Activated CD4-positive, alpha-beta T cell treated with anti-CD3 and anti-CD28 coated beads, Interleukin-2, amount 10 ng/mL, durations not matched to agents 7 days and 5 days (primary cell): ENCODE measurements at places on chromosomes 3 and 15.

DNA sequence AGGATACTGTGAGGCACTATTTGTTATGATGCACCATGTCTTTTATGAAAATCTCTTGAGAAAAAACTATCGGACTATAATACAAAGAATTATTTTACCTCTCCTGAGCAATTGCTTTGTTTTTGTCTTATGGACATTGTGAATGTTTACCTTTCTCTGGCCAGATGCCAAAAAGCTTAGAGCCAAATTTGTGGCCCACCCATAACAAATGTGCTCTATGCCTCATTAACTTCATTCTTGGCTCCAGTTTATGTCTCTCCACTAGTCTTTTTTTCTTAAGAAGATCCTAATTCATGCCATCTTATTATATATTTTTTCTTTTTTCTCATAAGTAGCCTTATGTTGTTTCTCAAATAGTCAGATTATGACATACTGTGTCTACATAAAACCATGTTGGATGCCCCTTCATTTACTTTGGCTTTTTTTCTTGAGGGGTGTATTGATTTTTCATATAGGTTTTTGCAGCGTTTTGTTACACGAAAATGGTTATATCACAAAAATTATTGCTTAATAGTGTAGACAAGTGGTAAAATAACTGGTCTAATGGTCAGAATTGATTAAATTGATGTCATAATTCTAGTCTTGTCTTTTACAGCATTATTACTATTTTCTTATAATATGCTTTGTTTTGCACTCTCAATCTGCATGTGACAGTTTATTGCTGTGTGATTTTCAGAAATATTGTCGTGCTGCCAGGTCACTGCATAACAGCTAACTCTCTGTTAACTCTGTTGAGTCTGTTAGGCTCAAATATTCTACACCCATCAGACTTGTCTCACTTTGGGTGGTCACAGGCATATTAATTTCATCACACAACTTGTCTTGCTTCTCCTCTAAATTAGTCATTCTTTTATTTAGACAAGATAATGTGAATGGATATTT, 18.2 kb downstream of the SENP8 start:
- no peak for DNase-seq

GRCh38 chr3:56902468-56903160, 100.9 kb upstream of the ARHGEF3 start:
- no peak for DNase-seq

- DNase-seq: no peak
Observed at GRCh38 chr3:114361391-114361790, 67.6 kb downstream of the TIGIT start.

DNA sequence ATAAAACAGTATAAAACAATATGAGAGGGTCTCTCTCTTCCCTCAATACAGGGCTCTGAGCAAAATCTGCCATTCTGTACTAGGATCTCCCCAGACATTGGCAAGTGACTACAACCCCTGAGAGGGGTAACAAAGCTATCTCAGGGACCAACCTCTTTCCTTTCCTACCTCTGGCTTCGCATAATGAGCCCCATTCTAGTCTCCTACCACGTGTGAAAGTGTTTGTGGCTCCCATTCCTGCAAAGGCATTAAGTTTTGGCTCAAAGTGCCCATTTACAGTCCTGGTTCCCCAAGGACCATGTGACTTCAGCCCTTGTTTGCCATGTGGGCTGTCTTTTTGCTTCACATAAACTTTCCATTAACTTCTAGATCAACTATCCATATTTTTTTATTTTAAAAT, 46.4 kb downstream of the SCN11A start:
- no peak for DNase-seq

DNA sequence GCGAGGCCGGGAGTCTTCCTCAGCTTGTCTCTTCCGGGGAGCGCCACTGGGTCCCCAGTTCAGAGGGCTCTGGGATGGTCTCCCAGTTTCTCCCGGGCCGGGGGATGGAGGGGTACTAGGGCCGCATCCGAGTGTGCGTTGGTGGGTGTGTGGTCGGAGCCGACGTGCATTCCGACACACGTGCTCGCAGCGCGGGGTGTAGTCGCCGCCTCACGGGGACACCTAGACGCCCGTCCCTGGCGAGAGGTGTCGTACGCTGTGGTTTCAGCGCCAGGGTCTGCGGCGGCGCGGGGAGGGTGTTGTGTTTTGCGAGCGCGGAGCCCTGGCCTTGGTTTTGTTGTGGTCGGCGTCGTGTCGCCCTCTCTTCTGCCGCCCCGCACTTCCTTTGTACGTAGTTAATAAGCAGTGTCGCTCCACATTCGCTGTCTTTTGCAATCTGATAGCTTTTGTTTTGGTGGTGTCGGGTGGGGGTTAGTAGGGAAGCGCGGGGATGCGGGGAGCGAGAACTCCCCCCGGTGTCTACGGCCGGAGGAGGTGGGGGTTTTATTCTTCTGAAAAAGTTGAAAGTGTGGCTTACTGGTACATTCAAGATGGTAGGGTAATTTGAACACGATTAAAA, 2.2 kb downstream of the IGF1R start:
- DNase-seq: peak; percentile 51

DNA sequence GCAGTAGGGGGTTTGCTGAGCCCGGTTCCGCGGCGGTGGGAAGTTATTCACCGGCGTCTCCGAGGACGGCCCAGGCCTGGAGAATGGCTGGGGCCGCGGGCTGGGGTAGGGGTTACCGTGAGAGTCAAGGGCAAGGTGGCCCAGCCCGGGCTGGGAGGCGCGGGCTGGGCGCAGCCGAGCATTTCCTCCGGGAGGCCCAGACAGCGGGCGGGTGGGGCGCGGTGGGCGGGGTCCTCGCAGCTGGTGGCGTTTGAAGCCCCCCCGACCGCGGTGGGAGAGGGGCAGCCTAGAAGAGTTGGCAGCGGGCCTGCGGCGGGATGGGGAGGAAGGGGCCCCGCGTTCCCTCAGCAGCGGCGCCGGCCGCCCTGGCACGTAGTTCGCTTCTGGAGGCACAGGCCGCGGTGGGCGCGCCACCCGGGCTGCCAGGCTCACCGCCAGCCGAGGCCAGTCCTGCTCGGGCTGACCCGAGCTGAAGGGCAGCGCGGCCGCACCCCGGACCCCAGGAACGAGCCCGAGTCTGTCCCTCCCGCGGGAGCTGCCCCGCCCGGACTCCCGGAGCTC, 960 bp upstream of the KLF13 start:
- DNase-seq: peak; percentile 62

- no peak for DNase-seq
Observed at GRCh38 chr3:66015841-66016240, 22.9 kb downstream of the MAGI1 start.

DNA sequence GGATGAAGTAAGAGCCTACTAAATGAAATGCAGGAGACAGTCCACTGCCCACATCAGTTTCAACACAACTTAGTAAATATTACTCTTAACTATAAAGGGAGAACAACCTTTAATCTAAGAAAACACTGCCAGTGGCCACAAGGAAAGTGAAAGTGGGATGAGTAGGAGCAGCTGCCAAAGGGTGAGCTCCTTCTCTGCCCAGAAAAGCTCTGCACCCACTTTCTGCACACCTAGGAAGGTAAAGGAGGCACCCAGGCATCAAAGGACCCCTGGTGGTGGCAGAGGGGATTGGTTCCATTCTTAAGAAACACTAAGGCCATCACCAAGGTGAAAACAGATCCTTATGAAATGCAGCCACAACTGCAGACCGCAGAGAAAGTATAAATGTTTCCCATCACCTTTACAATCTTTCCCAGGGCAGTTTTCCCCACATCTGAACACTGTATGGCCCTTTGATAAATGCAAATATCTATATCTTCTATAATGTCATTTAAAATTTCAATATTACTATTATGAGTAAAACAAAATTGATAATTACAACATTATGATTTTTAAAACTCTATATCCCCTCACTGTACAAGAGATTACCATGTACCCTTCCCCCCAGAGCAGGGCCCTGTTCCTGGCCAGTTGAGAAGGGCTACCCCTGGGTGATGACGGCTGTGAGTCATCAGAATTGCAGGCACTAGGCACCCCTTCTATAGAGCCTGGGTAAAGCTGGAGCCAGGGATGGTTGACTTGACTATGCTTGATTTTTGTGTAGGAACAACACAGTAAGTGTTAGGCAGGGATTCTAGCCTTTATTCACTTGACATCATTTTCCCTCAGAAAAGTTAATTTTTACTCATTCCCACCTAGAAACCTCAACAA, 92.0 kb downstream of the SNRK start:
- DNase-seq: peak; percentile 81

GRCh38 chr3:123336001-123336400, 112.9 kb downstream of the ADCY5 start:
- no peak for DNase-seq

GRCh38 chr3:153658136-153658535, 463.1 kb upstream of the ARHGEF26 start:
- DNase-seq: no peak

GRCh38 chr3:178036451-178037144, 499.6 kb upstream of the KCNMB2 start:
- DNase-seq: no peak

DNA sequence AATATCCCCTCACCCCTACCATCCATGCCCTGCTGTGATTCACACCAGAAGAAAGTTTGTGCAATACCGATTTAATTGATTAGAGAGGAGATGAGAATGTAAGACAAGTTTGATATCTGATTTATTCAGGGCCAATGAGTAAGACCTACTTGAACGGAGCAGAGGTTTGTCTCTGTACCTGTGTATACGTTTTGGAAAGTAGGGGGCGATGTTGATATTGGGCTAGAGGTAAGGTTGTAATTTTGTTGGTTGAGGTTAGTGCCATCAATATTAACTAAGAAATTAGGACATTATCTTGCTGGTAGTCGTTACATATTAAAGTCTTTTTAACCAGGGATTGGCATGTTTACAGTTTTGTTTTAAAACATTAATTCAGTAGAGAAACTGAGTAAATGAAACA, 20.5 kb downstream of the EAF2 start:
- no peak for DNase-seq

DNA sequence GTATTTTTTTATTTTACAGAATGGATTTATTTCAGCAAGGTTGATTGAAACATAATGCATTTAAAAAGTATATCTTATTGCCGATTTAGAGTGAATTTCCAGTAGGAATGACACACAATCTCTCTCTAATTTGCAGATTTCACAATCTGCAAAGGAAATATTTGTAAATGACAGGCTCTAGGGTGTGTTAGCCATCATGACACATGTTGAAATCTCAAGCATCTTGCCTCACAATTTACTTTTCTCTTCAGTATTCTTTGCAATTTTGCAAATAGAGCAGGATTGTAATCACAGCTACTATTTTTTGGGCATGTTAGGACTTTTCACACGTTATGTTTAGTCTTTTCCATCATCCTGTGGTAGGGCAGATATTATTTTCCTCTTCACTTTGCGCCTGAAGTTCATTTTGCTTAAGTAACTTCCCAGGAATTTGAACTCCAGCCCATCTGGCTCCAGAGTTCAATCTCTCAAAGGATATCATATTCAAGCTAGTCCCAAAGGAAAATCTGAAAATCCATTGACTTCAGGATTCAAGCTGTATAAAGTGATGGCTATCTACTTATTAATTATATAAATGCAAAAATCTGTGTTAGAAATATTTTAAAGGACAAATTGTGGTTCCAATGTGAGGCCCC, 55.4 kb downstream of the ATP13A4 start:
- DNase-seq: no peak

DNA sequence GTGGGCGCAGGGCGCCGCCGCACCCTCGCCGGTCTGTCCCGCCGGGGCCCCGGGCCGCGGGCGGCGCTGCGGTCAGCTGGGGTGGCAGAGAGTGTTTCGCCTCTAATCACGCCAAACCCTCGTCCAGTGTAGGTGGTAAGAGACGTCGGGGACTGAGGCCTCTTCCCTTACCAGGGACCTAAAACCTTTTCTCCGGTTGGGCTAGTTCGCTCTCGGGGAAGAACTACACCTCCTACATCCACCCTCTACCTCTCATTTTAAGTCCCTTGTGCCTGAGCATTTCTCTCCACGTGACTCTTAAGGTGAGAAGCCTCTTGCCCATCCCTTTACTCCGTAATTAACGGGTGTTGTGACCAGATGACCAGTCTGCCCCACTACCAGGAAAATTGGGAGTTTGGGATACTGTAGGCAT, 520 bp downstream of the TMEM42 start:
- no peak for DNase-seq

- DNase-seq: no peak
Observed at GRCh38 chr3:185444329-185444728, 54.5 kb downstream of the TMEM41A start.

GRCh38 chr15:54374184-54374952, 396.1 kb downstream of the UNC13C start:
- no peak for DNase-seq

DNA sequence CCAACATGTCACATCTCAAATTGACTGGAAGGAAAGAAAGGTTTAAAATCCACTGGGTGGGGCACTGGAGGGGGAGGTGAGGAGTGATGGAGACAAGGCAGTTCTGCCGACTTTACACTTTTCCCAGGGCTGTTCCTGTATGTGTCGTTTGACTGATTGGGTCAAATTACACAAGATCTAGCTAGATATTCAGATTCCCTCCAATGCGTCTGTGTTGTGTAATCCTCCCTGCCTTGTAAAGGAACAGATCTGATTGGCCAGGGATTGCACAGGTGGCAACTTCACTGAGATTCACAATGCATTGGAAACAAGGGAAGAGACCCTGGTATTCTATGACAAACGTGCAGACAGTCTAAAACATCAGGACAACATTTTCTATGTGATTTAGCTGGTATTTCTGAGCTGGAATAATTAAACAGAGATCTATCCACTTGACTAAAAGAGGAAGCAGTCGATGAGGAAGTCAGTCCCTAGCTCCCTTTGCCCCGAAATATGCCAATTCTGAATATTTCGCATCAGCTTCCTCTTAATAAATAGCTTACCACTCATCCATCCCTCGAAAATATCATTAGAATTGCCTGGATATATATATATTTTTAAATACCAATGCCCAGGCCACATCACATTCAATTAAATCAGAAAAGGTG, 312.9 kb downstream of the RORA start:
- no peak for DNase-seq

DNA sequence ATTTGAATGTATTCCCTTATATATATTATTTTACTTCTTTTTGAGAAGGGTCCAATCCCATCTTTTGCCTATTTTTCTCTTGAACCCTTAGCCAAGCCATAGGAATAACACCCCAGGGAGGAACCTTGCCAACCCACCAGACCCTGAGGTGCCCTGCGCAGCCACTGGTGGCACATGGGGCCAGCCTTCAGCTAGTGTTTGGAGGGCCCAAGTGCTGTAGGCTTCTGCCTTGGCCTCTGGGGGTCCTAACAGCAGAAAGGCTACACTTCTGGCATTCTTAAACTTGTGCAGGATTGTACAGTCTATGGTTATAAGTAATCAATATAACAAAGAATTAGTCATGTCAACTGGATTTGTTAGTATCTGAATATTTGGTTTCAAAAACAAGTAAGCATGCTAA, 34.5 kb downstream of the RUVBL1 start:
- no peak for DNase-seq

DNA sequence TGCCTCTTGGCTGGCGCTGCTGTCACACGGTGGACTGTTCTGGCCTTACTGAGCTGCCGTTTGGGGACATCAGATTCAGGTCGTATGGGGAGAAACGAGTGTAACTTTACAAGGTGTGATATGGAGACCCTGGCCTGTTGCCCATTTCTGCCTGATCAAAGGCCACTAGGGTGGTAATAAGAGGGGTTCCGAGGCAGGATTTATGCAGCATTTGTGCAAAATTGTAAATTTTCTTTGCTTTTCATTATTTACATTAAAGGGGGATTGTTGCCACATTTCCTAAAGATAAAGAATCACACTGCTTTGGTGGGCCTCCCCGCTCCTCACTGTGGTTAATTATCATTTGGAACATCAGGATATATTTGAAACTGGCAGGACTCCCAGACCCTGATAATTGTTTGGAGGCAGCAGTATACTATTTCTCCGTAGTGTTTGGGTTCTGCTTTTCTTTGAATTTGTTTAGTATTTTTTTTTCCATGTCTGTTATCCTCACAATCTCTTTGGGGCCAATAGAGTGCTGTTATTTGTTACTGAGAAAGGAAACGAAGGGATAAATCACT, 891 bp downstream of the NXPE3 start:
- no peak for DNase-seq
